Sigmoid colon (tissue), 7 donors: ENCODE measurements at places on chromosomes 4 and X. TPM values are rescaled to one million over a fixed set of nuclear protein-coding genes. Genes with fewer than 3 reads are reported as not detected.

The CT45A6 gene
- not detected for total RNA-seq

DNA sequence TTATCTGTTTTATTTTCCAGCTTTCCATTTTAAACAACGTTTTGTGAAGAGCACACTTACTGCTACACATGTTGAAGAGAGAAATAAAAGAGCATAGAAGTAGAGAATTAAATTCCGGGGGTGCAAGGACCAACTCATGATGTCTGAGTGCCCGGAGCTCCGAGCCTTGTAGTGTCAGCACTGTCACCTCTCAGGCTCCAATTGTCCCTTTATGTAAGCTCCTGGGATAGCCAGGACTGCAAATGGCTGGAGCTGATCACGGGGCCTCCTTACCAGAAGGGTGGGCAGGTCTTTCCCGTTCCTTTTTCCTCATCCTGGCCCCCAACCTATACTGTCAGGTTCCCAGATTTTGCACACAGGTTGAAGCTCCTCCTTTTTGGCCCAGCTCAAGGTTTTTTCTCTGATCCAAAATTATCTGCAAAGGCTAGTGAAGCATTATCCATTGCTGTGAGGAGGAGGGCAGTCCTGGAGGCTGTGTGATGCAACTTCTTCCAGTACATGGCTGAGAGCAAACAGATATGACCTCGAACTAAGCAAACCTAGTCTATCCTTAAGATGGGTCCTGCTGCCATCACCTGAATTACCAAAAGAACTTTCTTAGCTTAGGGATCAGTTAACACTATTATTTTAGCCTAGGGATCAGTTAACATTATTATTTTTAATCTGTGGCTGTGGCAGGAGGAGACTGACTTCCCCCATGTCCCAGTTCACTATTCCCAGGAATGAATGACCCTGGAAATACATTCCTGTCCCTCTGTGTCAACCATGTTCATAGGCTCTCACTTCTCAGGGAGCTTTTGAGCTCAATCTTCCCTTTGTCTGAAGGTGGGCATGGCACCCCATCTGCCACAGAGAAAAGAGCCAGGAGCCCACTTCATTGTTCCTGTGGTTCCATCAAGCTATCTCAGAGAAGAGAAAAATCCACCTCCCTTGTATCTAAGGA lies at the start of gene FGG:
FGG (minus strand) TSS at position 185 of the 943 bp plus-strand sequence; CDS start at position 138, 47 bp downstream.
- H3K27ac ChIP-seq: no peak within 1 kb of the TSS
- H3K36me3 ChIP-seq: no peaks in the 10 kb centered on the region
- no peak for DNase-seq
- H3K4me3 ChIP-seq: no peak within 1 kb of the TSS

The ZCCHC4 gene
- 20.7 TPM for total RNA-seq

DNA sequence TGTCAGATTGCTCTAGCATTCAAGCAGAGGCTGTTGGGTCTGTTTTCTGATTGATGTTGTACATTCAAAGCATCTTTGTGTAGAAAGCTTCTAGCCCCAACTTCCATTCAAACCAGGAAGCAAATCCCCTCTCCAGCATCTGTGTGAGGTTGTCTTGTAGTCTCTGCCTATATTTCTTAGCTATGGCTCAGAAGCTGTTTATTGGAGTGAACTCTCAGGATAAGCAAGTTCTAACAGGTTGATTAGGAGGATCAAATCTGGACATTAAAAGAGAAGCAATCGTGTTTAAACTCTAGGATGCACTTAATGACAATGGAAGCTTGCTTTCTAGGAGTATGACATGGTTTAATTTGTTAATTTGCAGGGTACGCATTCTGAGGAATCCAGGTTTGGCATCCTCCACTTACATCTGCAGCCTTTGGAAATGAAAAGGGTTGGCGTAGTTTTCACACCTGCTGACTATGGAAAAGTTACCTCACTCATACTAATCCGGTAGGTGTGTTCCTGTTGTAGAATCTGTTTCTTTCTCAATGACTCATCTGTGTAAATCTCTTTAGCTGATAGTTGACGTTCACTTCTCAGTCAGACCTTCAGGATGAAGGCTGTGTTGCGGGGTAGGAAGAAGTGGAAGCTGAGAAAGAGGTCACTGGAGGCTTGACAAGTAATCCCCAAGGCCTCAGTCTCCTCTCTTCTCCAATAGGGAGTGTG lies 88.0 kb upstream of the TLR2 start:
- H3K4me3 ChIP-seq: no peak overlapping the region
- no peak for DNase-seq
- no peaks in the 10 kb centered on the region for H3K27me3 ChIP-seq
- H3K27ac ChIP-seq: no peak overlapping the region

- no peak overlapping the region for H3K4me3 ChIP-seq
- no peaks in the 10 kb centered on the region for H3K36me3 ChIP-seq
- peak; percentile 46 for DNase-seq
- no peak overlapping the region for H3K27ac ChIP-seq
- no peaks in the 10 kb centered on the region for H3K4me1 ChIP-seq
Measured at GRCh38 chr4:8682725-8683124, 90.2 kb downstream of the CPZ start.

DNA sequence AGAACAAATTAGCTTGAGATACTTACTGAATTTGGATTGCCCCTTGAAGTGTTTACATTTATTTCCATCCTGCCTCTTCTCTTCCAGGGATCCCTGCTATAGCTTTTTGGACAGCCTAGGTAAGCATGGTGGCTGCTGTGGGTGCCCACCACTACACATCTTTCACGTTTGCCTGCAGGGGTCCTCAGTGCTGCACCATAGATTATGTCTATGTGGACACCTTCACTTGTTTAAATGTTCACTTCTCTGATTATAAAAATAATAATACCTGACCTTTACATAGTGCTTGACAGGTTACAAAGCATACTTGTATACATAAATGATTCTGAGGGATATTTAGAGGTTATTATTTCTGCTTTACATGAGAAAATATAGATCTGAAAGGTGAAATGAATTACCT lies 67.9 kb upstream of the SLC4A4 start:
- no peak overlapping the region for H3K4me3 ChIP-seq
- no peaks in the 10 kb centered on the region for H3K36me3 ChIP-seq
- H3K27me3 ChIP-seq: no peaks in the 10 kb centered on the region
- H3K4me1 ChIP-seq: no peaks in the 10 kb centered on the region

The TEC gene
- 2.2 TPM for total RNA-seq

GRCh38 chr4:26194764-26195163 lies 126.0 kb upstream of the RBPJ start:
- no peak overlapping the region for H3K4me3 ChIP-seq
- no peaks in the 10 kb centered on the region for H3K27me3 ChIP-seq
- no peak overlapping the region for H3K27ac ChIP-seq
- no peaks in the 10 kb centered on the region for H3K4me1 ChIP-seq
- H3K36me3 ChIP-seq: no peaks in the 10 kb centered on the region

The SLC6A14 gene
- total RNA-seq: not detected
